ENCODE measurements at places on chromosomes 5 and 9.
A peak's percentile ranks its signal among the peaks of the same experiment; 100 is the strongest.

DNA sequence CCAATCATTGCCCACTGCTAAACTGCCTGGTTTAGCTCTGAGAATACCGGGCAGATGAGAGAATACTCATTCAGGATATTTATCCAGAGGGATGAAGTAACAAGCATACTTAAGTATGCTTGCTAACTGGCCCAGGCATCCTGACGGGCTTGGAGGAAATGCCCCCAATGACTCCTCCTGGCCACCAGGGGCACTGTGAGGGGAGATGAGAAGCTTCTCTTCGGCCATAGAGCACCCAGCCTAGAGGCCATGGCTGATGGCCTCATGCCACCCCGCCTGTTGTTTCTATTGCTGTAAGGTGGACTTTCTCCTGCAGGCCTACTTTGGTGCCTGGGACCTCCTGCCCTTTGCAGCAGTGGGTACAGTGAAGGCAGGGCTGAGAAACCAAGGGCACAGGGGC is 134.5 kb upstream of the FSTL4 start:
- no peak for DNase-seq

DNA sequence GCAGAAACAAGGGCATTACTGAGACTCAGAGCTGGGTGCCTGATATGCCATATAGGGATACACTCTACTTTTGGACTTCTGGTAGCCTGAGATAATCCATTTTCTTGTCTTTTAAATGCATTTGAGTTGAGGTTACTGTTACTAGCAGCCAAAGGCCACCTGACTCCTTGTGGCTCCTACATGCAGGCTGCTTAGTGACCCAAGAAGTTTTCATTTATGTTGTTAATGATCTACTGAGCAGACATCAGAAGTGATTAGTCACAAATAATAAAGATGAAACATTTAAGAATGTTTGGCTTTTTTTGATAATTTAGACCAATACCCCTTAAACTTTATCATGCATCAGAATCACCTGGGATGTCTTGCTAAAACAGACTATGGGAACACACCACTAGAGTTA is 171.6 kb upstream of the TRIM32 start:
- DNase-seq: no peak

DNA sequence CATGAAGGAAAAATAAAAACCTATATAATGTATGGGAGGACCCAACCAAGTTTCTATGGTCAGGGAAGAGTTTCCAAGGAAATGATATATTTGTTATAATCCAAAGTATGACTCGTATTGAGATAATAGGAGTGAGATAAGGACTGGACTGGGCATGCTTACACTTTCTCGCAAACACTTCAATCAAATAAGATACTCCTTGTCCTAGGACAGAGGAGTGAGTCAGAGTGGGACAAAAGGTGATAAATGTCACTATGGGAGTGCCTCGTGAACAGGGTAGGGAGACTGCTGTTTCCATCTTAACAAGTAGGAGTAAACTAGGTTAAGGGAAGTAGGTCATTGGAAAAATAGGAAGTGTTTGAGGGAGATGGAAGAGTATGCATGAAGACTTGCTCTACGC is 47.2 kb downstream of the MACIR start:
- no peak for DNase-seq

DNA sequence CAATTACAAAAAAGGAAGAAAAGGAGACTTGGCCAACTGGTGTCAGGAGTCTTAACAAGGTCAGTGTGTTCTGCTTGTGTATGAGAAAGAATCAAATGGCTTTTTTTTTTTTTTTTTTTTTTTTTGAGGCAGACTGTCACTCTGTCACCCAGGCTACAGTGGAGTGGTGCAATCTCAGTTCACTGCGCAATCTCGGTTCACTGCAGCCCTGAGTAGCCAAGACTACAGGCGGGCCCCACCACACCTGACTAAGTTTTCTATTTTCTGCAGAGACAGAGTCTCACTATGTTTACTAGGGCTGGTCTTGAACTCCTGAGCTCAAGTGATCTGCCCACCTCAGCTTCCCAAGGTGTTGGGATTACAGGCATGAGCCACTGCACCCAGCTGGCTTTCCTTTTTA is 3.1 kb upstream of the IL7R start:
- peak; percentile 19 for DNase-seq

- peak; percentile 24 for DNase-seq
These were observed 60.7 kb downstream of the HRH2 start for GRCh38 chr5:175718401-175719108.

- DNase-seq: no peak
These were observed 102.9 kb downstream of the MARCHF11 start for GRCh38 chr5:16076657-16077056.

DNA sequence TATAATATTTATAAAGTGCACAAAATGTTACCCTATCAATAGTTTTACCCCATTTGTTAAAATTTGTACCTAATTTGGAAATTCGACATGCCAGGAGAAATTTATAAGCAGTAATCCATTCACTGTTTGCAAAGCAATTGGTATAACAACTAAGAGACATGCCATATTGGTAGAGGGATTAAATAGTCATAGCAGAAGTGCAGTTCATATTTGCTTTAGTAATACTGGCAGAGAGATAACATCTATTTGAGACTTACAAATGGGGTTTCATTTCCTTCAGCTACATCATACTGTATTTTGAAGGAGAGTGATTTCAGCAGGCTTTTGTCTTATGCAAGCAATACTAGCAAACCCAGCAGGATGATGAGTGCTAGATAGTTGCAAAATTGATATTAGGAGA is 610.4 kb upstream of the CDH10 start:
- DNase-seq: no peak

DNA sequence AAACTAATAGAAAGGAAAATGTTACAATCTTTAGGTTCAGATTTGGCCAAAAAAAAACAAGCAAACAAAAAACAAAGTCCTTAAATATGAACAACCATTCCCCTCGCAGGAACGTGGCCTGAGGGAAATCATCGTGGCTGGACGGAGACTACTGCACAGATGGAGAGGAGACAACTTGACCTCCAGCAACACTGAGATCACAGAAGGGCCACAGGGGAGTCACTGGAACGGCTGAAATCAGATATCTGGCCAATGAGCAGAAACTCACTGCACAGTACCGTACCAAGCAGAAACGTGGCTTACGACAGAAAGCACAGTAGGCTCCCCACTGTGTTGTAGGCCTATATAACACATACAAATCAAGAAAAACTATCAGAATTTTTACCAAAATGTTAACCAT is 27.7 kb downstream of the CAMSAP1 start:
- DNase-seq: no peak

DNA sequence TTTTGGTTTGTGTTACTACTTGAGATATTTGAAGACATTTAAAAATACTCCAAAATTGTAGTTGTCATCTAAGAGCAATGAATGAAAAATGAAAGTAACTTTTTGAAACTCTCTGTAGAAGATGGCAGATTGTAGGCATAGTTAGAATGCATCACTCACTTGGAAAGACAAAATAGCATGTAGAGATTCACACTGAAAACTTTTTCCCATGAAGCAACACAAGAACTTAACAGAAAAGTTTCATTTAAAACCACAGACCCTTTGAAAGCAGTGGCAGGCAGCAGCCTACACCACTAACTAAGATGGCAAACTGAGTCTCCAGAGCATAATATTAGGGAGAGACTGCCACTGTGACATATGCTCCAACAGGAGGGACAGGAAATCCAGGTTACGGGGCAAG is 18.9 kb upstream of the FAM174A start:
- no peak for DNase-seq

Data from effector CD8-positive, alpha-beta T cell (primary cell).